NCI-H2171 treated with DMSO at 0.1 percent for 48 hours (cell line): ENCODE measurements at places on chromosomes 5 and 9.
A peak's percentile ranks its signal among the peaks of the same experiment; 100 is the strongest.

GRCh38 chr5:159083548-159084452, 15.9 kb downstream of the EBF1 start:
- DNase-seq = no peak

GRCh38 chr9:83920469-83920926, 734 bp downstream of the KIF27 start:
- peak; percentile 81 for DNase-seq

GRCh38 chr5:153813901-153814300, 224.8 kb downstream of the FAM114A2 start:
- no peak for DNase-seq

GRCh38 chr9:135130207-135130976, 42.9 kb downstream of the OLFM1 start:
- peak; percentile 76 for DNase-seq

GRCh38 chr5:60541980-60542379, 158.0 kb downstream of the DEPDC1B start:
- DNase-seq = no peak

DNA sequence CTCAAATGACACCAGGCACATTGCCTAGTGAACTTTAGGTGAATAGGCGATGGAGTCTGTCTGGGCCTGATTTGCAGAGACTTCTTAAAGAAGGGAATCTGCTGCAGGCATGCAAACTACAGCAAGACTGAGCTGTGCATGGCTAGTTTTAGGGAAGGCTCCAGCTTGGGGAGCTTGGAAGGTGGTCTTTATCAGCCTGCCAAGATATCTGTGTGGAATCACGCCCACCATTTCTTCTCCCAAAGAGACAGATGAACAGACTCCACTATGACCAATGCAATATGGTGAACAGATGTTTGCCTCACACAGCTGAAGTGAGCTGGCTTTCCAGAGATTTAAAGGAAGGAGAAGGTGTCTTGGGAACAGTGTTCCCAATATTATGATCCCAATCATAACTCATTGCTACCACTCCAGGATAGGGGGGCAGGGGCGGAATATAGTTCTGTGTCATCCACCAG, 129.0 kb upstream of the HMHB1 start:
- DNase-seq = peak; percentile 23

- no peak for DNase-seq
Observed at GRCh38 chr5:54561651-54562050, 44.1 kb downstream of the SNX18 start.

DNA sequence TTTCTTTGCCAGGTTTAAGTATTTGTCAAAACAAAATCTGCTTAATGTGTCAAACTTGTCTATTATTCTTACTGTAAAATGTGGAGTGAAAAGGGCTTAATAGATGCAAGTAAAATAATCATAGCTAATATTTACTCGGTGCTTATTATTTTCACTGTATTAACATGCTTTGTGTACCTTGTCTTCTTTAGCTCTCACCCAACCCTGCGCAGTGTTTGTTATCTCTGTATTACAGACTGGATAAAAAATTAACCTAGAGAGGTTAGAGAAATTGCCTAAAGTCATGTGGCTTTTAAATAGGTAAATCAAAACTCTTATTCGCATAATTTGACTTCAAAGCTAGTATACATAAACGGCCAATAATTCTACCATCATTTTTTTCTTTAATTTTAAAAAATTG, 1864.8 kb downstream of the MAT2B start:
- DNase-seq = no peak

- DNase-seq = peak; percentile 17
Observed at GRCh38 chr5:162769019-162769418, 668.4 kb upstream of the CCNG1 start.
